ENCODE measurements at places on chromosomes 2 and 18.

DNA sequence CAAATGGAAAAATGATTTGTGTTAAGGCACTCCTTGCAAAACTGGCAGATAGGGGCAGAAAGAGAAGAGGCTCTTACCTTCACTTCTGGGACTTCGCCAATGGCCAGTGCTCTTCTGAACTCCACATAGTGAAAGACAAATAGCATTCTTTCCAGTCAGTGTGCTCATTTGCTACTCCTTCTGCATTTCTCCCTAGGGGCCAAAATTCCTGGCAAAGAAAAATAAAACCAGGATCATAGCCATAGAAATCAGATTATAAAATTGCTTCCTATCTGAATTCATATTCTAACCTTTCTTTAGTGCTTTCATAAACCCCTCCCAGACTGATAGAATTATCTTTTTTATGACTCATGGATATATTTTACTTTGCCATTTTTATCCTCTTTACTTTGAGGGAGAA is 56.9 kb upstream of the PELI1 start:
- peak; percentile 45 for DNase-seq

- no peak for DNase-seq
Observed at GRCh38 chr2:241568726-241569125, 10.2 kb downstream of the BOK start.

DNA sequence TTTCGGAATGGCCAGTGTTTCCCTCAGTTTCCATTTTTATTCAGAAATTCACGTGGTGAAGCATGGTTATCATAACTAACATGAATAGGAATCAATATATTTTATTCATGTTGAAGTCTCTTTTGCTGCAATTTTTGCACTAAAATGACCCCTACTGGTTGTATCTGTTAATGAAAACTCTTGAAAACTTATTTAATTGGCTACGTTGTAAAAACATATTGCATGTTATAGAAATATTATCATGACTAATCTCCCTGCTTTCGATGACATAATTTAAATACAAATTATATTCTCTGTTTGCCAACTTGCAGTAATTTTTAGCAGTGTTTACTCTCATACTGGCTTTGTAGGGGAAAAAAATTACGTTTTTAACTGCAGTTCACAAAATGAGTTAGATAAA is 3.5 kb downstream of the CRIM1 start:
- no peak for DNase-seq

GRCh38 chr18:3256693-3257626 is 5.0 kb upstream of the MYL12B start:
- DNase-seq, result peak; percentile 88

DNA sequence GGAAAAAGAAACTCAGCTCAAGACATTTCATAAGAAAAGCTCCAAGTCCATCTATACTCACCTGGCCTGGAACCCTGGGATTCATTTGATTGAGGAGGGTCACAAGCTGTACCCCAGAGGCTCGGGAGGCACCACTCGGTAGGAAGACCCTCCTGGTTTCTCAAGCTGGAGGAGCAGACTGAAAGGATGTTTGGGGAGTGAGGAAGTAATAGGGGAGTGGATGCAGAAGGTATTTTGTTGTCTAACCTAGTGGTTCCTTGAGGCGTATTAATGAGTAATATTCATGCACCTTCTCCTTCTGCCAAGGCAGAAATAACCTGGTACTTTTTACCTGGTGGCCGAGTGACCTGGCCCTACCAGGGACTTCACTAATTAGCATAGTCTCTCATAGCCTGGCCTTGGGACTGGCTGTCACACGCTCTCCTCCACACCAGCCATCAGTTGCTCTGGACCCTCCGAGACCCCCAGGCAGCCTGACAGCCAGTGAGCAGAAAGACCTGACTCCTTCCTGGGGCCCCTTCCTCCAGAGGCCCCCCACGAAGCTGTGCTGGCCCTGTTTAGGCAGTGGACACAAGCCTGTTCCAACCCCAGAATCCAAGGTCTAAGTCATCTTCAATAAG is 161.4 kb downstream of the BCL2 start:
- DNase-seq, result no peak

- DNase-seq, result no peak
Observed at GRCh38 chr2:226953206-226953605, 117.4 kb downstream of the RHBDD1 start.

DNA sequence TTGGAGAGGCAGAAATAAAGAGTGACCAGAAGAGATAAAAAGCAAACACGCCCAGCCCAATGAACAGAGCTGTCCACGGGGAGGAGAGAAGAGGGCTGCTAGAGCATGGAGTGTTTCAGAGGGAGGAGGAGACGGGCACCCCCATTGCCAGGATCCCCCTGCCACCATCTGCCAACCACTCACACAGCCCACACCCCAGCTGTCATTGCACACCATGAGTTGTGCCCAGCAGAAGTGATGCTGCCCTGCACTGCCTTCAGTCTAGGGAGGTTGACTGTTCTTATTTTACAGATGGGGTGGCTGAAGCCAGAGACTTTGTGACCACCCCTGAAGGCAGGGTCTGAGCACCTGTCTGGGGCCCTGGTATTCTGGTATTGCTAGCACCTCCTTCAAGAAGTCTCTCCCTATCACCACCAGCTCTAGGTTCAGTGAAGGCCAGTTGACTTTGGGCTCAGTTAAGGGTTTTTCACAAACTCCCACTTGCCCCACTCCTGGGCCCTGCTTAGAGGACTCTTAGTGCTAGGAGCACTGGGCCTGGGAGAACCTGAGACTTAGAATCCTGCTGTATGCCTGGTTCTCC is 2.4 kb downstream of the FABP1 start:
- DNase-seq, result no peak

DNA sequence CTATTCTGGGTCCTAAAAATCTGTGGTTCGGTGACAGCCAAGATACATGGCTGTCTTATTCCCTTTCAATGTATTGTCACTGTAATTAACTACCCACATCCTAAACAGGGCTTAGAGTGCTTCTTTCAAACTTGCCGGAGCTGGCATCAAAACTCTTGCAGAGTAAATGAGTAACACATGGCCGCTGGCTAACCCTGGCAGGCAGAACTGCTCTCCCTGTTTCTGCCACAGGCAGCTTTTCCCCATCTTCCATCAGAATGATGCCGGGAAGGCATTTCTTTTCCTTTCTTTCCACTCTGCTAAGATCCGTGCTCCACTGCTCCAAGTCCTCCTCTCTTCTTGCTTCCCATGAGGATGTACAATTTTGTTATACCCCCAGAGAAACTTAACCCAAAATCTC is 54.8 kb upstream of the PTPRM start:
- no peak for DNase-seq

DNA sequence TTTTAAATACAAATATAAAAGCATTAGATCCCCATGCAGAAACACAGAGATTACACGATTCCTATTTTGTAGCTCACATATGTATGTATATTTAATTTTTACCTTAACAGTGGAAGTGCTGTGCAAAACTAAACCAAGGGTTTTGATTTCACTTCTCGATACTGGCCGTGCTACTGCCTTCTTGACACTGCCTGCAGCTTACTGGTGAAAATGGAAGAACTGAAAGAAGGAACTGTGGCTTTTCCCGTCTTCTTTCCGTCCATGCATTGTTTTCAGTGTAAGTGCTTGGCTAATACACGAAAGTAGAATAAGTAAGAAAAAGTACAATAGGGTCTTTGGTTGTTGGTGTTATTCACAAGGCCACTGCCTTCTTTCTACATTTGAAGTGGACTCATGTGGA is 129.5 kb downstream of the NDUFA10 start:
- no peak for DNase-seq

GRCh38 chr18:45081566-45082181 is 401.0 kb downstream of the SETBP1 start:
- no peak for DNase-seq

DNA sequence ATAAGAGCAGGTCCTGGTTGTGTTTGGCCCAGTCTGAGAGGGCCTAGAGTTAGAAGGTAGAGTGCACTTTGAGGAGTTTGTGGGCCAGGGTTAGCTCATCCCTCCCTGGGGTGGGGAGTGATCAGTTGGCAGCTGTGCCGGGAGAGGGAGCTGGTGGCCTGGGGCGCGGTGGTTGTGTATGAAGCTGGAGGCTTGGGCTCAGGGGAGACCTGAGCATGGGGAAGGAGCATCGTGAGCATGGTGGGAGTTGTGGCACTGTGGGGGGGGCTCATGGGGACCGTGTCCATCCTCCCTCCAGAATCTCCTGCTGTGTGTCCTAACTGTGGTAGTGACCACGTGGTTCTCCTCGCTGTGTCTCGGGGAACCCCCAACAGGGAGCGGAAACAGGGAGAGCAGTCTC is 13.6 kb downstream of the STK11IP start:
- DNase-seq, result no peak

- DNase-seq, result peak; percentile 85
Observed at GRCh38 chr18:36296650-36297416, 680 bp upstream of the FHOD3 start.

DNA sequence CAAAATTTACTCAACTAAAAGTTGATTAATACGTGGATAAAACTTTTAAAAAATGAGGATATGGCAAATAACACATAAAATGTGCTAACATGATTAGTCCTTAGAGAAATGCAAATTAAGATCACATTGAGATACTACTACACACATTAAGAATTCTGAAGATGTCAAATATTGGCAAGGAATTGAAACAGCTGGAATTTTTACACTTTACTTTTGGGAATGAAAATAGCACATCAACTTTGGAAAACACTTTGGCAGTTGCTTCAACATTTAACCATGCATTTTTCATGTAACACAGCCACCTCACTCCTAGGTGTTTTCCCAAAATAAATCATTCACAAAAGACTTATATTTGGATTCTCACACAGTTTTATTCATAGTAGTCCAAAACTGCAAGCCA is 687.9 kb upstream of the SETBP1 start:
- no peak for DNase-seq

DNA sequence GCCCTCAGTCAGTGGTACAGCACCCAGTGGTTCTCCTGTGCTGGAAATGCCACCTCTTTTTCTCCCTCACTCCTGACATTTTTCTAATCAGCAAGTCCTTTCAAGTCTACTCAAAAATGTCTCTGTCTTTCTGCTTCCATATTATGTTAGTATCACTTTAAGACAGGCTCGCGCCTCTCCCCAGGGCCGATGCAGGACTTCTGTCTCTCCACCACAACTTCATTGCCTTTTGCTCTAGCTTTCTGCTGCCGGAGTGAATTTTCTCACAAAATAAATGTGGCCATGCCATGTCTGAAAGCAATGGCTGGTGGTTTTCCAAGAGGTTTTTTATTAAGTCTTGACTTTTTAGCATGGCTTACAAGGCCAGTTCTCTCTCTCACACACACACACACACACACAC is 73.6 kb downstream of the AOX1 start:
- DNase-seq, result no peak

DNA sequence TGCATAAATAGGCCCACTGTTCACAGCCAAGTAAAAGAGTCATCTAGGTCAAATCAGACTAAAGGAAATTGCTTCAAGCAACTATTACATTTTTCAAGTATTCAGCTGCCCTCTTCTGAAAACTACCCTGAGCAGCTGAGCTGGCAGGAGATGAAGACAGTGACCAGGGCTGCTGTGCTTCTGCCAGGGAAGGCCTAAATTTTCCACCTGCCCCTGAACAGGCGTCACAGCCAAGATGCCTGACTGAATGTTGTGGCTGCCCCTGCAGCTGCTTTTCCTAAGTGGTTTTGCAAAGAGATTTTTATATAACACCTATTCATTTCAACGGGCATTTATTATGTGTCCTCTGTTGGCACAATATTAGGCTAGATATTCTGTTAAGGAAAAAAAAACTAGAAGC is 96.7 kb upstream of the RPE start:
- DNase-seq, result no peak

GRCh38 chr2:191165176-191165643 is 14.4 kb upstream of the STAT4 start:
- peak; percentile 71 for DNase-seq

DNA sequence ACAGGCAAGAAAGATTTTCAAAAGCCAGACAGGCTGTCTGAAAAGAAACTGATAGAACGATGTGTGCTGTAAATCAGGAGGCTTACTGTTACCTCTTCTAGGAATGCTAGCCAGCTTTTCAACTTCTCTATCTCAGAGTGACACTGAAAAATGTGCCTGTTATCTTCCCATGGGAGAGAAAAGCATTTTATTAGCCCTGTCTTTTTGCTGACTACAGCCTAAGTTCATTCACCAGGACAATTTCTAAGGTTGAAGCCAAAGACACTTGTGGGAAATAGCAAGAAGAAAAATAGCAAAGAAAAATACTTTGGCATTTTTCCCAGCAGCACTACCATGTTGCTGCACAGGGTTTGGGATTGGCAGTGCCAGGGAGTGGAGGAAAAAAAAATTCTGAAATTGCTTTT is 34.0 kb downstream of the ABCB11 start:
- peak; percentile 36 for DNase-seq

- DNase-seq, result no peak
Observed at GRCh38 chr2:25598911-25599310, 74.5 kb downstream of the DTNB start.

All from EH (cell line).